ENCODE measurements at places on chromosomes 4 and X.

DNA sequence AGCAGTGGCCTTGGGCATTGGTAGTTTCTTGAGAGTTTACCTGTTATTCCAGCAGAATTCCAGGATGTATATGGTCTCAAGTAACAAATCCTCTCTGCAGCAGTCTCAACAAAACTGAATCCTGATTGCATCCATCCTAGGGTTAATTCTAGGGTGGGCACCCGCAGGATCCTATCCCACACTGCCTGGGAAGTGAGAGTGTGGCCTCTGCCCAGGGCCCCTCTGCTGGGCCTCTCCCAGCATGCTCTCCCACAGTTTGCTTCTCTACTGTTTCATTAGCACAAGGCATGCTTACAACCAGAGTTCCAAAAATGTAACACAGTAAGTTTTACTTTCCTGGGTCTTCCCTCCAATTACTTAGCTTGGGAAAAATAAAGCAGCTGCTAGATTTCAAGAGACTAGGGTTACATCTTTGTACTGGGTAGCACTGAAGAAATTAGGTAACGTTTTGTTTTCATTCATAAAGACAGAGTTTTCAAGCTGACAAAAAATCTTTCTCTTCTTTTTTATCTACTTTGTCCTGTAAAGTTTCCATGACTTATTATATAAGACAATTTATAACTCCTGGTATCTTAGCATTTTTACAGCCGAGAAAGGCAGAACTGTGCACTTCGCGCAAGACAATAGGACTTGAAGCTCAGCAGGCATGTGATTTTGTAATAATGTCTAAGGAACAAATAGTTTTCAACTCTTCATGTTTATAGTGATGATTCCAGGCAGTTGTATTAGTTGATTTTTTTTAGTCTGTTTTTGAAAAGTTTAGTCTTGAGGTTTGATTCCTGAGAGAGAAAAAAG lies 131.2 kb upstream of the PCDH18 start:
- DNase-seq = no peak

GRCh38 chrX:109934434-109934833 lies 68.5 kb upstream of the TMEM164 start:
- no peak for DNase-seq

GRCh38 chrX:9310616-9311015 lies 154.2 kb upstream of the TBL1X start:
- no peak for DNase-seq

GRCh38 chr4:8338351-8338961 lies 68.9 kb downstream of the HTRA3 start:
- DNase-seq = no peak

DNA sequence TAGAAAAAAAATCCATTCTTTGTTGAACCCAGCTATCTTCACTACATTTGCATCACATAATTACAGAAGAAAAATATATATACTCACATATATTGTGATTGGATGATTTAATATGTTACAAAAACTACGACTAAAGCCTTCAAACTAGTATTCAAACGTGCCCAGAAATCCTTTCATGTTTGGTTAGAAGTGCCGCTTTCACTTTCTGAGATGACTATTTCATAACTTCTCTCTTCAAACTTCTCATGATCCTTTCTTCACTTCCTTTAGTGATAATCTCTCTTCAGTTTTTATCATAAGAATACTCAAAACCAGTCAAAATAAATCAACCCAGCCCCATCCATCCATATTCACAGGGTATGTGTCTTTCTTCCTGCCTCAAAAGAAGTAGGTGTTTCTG lies 50.8 kb upstream of the NAF1 start:
- DNase-seq = no peak

All from NCI-H1105 (cell line).